DMS79 treated with DMSO at 0.1 percent for 48 hours (cell line): ENCODE measurements at places on chromosomes 1 and 21.
A peak's percentile ranks its signal among the peaks of the same experiment; 100 is the strongest.

- no peak for DNase-seq
These were observed 176.1 kb downstream of the CACNA1E start for GRCh38 chr1:181659321-181659957.

- no peak for DNase-seq
These were observed 42.0 kb downstream of the VPS26C start for GRCh38 chr21:37224861-37225839.

DNA sequence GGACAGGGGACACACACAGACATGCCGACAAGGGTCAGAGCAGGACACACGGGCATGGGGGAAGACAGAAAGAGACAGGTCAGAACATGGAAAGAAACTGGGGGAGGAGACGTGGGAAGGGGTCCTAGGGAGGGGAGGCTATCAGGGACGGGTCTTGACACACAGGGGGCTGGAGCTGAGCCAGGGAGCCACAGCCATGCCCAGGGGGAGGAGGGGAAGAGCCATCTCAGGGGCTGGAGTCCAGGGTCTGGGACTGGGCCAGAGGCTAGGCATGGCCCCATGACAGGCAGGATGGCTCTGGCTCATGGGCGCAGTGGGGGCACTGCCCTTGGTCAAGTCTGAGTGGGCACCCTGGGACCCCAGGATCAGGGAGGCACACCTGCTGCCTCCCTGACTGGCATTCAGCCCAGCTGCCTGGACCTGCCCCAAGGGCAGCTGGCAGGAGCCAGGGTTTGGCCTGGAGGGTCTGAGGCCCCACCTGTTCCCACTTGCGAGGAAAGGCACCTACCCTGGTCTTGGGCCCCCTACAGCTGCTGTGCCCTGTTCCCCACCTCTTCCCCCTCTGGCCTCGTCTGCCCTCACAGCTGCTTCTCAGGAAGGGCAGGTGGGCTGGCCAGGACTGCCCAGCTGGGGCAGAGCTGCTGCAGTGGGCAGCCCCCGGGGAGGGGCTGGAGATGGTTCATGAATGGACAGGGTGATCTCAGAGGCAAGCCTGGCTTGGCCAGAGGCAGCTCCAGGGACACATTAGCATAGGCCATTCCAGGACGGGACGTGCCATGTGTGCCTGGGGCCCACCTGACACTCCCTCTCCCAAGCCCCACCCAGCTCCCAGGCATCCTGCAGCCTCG is 42.9 kb downstream of the HSPG2 start:
- peak; percentile 58 for DNase-seq

GRCh38 chr1:224503161-224504118 is 68.8 kb upstream of the WDR26 start:
- peak; percentile 29 for DNase-seq

DNA sequence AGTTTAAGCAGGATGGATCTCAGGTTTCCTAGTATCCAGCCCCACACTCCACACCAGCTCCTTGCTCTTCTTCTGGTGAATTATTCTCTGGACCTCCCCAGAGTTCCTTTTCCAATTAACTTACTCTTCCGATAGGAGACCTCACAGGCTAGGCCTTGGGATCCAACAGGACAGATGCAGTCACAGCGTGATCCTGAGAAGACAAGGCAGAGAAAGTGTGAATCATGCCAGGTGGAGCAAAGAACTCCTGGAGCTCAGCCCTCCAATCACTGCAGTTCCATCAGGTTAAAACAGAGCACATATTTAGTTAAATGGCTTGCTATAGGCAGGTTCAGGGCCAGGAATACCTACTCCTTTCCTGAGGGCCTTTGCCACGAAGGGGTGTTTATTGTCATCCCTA is 34.1 kb downstream of the C8B start:
- DNase-seq, result no peak

DNA sequence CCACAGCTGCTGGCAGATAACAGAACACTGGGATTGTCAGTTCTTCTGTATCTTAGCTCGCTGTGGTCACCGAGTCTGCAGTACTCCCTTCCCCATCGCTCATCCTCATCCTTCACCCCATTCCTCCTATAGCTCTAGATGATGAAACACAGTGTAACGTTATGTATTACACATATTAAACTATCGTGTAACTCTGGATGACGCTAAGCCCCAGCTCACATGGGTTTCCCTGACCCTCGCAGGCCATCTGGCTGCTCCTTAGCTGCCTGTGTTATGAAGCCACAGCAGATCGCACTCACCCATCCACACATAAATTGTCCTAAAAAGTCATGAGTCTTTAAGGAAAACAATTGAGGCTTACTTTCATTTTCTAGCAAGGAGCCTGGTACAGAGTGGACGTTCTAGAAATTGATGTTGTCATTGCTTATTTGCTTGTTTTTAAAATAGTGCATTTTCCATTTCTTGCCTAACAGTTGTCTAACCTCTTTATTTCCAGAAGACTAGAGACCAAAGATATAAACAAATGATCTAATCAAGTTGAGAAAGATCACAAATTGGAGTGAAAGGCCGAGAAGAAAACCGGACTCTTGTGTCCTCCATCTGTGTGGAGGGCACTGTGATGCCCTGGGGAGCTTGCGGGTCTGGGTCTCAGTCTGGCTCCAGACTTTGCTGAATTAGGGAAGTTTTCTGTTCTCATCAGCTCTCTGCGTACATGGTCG is 24.3 kb upstream of the PCP4 start:
- no peak for DNase-seq

DNA sequence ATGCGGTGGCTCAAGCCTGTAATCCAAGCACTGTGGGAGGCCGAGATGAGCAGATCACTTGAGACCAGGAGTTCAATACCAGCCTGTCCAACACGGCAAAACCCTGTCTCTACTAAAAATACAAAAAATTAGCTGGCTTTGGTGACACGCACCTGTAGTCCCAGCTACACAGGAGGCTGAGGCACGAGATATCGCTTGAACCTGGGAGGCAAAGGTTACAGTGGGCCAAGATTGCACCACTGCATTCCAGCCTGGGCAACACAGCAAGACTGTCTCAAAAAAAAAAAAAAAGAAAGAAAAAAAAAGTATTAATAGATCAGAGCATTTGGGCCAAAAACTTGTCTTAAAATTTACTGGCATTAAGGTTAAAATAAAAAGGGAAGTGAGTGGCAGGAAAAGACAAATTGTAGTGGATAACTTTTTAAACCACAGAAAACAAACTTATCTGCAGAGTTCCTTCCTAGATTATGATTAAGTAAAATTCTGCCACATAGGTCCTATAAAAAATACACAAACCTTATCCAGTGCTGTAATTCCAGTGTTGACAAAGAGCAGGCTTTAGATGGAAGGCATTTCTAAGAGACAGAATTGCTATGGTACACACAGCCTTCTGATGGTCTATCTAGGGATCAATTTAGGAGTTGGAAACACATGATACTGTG is 53.3 kb downstream of the EIF4G3 start:
- no peak for DNase-seq

DNA sequence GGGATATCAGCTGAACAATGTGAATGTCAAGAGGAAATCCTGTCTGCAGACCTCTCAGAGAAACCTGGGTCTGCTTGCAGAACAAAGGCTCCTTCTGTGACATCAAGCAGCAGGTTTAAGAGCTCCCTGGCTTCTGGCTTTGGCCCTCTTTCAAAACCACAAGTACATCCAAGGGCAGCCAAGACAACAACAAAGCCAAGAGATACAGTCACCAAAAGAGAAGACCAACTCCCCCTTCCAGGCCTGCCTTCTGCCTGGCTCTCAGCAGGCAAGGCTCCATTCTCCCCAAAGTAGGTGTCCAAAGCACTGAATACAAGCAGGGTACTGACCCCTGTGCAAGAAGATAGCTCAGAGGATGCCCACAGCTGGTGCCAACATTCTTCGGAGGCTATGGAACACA is 11.5 kb downstream of the BCAR3 start:
- DNase-seq, result peak; percentile 95

GRCh38 chr21:16076465-16076864 is 346.7 kb downstream of the USP25 start:
- no peak for DNase-seq

- DNase-seq, result no peak
These were observed 86.5 kb upstream of the KAZN start for GRCh38 chr1:14511796-14512585.

- DNase-seq, result no peak
These were observed 39.5 kb upstream of the TNFRSF1B start for GRCh38 chr1:12127206-12127810.

GRCh38 chr1:55124470-55124869 is 85.1 kb downstream of the PCSK9 start:
- DNase-seq, result no peak

- DNase-seq, result no peak
These were observed 24.8 kb upstream of the USH2A start for GRCh38 chr1:216448011-216448510.

DNA sequence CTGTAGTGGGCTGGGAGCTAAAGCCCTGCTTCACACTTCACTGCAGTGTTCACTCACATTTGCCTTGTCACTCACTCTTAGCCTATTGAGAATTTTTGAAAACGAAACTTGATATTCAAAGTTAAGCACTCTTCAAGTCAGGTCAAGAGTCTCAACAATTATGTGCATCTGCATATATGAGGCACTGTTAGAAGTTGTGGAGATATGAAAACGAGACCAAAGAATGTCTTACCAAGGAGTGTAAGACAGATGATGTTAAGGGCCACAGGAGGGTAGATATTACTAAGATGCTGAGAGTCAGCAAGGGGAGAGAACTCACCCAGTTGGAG is 64.7 kb upstream of the GJA8 start:
- peak; percentile 18 for DNase-seq

DNA sequence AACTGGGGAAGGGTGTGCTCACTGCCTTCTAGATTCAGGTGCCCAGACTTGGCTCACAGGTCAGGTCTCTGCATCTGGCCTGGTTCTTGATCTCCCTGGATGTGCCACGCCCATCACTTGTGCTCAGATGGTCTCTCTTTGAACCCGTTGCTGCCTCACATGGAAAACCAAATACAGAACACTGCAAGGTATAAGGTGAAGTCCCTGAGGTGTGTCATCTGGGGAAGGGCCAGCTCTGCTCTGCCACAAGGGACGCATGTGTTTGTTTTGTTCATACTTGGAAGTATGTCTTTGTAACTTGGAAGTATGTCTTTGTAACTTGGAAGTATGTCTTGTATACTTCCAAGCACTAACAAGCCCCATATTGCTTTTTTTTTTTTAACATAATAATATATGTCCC is 13.4 kb upstream of the CRNN start:
- DNase-seq, result no peak

GRCh38 chr1:151574575-151575529 is 34.7 kb downstream of the TUFT1 start:
- DNase-seq, result no peak

DNA sequence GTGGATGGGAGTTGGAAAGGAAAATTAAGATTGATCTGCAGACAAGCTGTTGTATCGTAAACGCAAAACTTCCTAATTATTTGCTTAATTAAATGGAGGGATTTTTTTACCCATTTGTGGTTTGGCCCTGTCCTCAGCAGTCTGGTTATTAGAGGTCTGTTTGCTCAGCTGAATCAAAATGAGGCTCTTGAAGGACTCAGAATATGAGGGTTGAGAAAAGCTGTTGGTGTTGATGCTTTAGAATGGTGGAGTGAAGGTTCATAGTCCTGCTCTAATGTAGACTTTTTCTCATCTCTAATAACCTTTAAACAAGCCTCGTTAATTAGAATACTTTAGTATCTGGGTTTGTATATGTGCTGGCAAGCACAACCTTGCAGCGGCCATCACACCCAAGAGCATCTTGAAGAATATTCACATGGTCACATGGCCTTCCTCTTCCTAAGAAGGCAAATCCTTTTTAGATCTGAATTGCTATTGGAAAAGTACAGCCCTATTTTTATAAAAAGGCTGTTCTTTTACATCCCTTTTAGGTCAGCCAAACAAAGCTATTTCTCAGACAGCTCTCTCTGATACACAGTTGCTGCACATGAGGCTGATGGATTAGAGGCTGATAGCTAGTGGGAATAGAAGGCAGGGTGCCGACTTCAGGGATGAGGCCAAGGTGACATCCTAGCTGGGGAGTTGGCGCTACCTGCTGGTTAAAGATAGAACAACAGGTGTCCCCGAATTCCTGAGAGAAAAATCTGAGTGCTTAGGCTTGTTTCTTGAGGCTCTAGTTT is 53.8 kb downstream of the MACF1 start:
- DNase-seq, result peak; percentile 91

- DNase-seq, result no peak
These were observed 2.3 kb downstream of the FAAP20 start for GRCh38 chr1:2192031-2192995.

DNA sequence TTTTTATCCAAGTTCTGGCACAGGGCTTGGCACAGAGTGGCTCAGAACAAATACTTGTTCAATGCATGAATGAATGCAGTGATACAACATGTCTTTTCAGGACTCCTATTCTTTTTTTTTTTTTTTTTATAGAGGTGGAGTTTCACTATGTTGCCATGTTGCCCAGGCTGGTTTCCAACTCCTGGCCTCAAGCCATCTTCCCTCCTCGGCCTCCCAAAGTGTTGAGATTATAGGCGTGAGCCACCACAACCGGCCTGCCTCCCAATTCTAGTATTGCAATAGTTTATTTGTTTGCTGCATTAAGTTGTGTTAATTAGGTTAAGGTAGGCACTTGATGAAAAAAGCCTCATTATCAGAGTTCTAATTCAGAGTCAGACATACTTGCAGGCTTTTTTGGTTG is 17.9 kb downstream of the UBE4B start:
- DNase-seq, result no peak

DNA sequence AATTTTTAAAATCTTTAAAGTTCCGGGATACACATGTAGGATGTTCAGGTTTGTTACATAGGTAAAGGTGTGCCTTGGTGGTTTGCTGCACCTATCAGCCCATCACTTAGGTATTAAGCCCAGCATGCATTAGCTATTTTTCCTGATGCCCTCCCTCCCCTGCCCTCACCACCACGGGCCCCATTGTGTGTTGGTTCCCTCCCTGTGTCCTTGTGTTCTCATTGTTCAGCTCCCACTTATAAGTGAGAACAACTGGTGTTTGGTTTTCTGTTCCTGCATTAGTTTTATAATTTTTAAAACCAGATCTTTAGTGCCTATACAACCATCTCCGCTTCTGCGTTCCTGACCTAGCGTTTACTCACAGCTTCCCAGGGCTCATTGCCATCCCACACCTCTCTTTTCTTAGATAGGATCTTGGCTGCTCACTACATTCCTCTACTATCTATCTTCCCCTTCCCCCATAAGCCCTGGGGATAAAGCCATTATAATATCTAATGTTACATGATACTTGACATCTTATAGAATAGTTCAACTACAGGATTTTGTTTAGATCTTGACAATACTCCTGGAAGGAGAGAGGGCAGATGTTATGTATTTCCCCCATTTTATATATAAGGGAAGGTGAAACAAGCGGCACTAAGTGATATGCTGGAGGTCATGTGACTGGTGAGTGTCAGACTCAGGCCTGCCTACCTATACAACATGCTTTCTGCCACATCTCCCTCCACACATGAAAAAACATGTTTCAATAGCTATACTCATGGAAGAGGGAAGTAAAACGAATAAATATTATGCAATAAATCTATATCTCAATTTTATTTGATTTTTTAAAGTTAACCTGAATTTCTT is 52.3 kb upstream of the DNAJC6 start:
- DNase-seq, result no peak

DNA sequence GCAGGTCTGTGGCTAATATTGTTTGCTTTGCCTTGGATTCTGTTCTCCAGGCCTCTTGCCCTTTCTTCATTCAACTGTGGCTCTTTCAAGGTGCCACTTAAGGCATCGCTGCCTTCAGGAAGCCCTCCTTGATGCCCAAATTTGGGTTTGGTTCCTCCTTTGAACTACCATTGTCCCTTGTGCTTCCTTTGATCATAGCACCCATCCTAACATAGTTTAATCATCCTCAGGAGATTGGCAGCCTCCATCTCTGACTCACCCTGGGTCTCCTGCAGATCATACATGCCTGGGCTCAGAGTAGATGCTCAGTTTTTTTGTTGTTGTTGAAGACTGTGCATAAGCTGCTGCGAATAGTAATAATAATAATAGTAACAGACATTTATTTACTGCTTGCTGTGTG is 54.4 kb upstream of the ACOT11 start:
- DNase-seq, result no peak
